Forelimb muscle (tissue), 1 donor: ENCODE measurements at places on chromosomes 16 and 17.

DNA sequence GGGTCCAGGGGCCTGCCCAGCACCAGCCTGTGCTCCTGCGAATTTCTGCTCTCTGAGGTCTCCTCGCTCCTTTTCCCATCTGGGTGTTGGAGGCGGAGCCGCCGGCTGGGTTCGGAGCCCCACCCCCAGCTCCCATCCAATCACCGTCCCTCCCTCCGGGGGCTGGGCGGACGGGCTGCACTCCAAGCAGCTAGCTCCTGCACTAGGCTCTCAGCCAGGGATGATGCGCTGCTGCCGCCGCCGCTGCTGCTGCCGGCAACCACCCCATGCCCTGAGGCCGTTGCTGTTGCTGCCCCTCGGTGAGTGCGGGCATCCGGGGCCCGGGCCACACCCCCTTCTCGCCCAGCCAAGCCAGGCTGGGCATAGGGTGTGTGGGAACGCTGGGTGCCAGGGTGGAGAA lies at the start of gene NRN1L:
NRN1L (plus strand) TSS at position 202 of the 400 bp plus-strand sequence; CDS start at position 221, 19 bp downstream.
- peak; percentile 63 for DNase-seq

DNA sequence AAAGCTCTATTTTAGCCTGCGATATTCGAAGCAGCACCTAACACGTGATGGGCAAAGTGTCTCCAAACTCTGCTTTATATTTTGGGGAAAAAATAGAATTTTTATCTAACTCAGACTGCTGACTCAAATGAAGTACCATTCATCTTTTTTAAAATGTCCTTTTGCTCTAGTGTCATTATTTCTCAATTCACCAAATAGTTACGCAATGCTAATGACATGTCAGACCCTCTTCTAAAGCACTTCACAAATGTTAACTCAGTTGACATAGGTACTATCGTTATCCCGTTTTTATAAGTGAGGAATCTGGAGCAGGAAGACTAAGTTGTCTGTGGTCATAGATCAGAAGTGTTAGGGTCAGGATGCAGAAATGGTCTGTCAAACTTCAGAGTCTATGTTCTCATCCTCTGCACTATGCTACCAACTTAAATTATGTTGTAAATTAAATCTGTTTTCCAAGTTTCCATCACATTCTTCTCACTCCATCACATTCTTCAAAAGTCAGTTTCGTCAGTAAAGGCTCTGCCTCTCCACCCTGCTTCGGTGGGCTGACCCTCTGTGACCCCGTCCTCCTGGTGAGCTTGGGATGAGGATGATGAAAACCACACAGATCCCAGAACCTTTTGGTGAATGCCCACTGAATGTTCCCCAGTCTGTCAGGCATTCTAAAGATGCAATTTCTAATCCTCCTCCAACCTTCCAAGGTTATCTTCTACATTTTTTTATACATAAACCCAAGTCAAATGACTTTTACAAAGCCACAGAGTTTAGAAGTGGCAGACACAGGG lies 102.8 kb downstream of the ADAMTS18 start:
- no peak for DNase-seq

GRCh38 chr16:88368036-88368435 lies 14.7 kb upstream of the ZNF469 start:
- DNase-seq = no peak

- DNase-seq = no peak
Observed at GRCh38 chr16:54418903-54419302, 132.3 kb upstream of the IRX3 start.

- DNase-seq = no peak
Observed at GRCh38 chr16:2490190-2491105, 15.5 kb downstream of the TBC1D24 start.
